ENCODE measurements at places on chromosomes 7 and 10.

GRCh38 chr10:36468620-36469019 lies 656.8 kb upstream of the ANKRD30A start:
- DNase-seq = no peak

DNA sequence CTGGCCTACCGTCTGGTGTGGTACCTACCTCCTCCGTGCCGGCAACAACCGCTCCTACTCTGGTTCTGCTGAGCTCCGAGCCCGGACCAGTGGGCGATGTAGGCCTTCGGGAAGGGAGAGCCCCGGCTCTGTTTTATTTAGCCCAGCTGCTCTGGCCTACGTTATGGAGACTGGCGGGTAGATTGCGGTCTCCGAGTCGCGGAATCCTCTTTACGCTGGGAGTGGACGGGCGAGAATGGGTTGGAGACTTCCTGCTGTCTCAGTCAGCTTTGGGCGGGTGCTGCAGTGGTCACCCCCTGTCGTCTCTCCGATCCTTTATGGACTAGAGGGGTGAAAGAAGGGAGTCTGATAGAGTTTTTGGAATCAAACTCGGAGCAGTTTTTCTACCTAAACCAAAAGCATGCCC lies 406 bp downstream of the CBLL1 start:
- DNase-seq = no peak

DNA sequence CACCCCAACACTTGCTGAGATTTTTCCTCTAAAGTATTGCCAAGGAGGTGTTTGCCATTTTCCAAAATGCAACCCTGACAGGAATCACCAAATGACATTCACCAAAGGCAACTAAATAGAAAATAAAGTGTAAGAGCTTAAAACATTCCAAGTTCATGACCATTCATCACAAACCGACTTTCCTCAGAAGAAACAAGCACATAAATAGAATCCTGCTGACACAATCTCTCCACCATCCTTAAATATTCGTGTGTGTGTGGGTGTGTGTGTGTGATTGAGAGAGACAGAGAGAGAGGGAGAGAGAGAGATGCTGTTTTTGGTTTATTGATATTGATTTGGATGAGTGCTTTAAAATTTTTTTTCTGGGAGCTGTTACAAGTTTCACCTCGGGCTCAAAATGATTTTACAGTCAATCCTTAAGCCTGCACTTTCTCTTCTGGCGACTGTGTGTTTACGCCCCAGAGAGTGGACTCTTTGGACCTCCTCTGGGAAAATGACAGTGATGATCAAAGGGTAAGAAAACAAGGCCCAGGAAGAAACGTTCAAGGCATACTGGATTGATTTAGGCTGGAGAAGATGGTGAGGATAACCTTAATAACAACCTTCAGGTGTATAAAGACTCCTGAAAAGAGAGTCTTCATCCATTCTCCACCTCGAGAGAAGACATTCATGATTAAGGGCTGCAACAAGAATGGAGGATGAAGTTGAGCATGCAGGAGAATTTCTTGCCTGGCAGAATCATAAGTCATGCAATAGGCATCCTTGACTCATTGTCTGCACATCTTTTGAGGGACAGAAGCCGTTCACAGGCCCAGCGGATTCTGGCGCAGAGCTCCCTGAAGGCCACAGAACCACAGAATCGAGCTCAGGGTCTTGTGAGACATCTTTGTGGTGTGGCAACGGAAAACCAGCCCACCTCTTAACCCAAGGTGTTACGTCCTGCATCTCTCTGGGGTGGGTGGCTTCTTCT lies 104.4 kb upstream of the FGFR2 start:
- DNase-seq = no peak

DNA sequence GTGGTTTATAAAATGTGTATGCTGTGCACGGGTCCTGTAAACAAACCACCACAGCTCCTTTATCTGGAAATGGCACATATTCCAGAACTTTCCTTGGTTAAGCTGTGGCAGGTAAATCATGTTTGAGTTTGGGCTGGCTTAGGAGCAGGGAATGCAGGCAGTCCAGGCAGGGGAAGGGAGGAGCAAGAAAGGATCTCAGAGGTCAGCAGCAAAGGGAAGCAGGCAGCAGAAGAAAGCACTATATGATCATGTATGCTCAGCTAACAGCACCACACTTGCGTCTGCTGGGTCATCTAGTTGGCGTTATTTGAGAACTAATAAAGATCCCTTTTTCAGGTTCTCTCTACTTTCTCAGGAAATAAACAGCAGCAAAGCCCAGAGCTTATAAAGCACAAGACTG lies 7.8 kb downstream of the ICA1 start:
- DNase-seq = no peak

GRCh38 chr10:62912086-62912485 lies 95.9 kb upstream of the EGR2 start:
- DNase-seq = no peak

- DNase-seq = no peak
These were observed 94.0 kb downstream of the TWIST1 start for GRCh38 chr7:19023477-19023876.

All from activated naive CD4-positive, alpha-beta T cell (primary cell).